ENCODE measurements at places on chromosomes 6 and 20. TPM values are rescaled to one million over a fixed set of nuclear protein-coding genes. Genes with fewer than 3 reads are reported as not detected.

FRK gene
- total RNA-seq, result 5.1 TPM

SNX9 gene
- 50.9 TPM for total RNA-seq

CABLES2 gene
- 5.0 TPM for total RNA-seq

NKAPL gene
- 1.1 TPM for total RNA-seq

FAM83C gene
- total RNA-seq, result not detected

PXDC1 gene
- 15.7 TPM for total RNA-seq

GRCh38 chr6:99514089-99514488 lies 1.1 kb downstream of the USP45 start:
- H3K36me3 ChIP-seq, result no peaks in the 10 kb centered on the region
- peaks cover 14% of the 10 kb centered on the region for H3K4me1 ChIP-seq
- no peak overlapping the region for H3K4me3 ChIP-seq
- no peaks in the 10 kb centered on the region for H3K27me3 ChIP-seq
- no peak for DNase-seq

DNA sequence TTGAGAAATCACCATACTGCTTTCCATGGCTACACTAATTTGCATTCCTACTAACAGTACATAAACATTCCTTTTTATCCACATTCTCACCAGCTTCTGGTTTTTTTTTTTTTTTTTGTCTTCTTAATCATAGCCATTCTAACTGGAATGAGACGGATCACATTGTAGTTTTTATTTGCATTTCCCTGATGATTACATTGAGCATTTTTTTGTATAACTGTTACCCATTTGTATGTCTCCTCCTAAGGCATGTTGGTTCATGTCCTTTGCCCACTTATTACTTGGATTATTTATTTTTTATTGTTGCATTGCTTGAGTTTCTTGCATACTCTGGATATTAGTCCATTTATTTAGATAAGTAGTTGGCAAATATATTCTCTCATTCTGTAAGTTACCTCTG lies 258.0 kb downstream of the MEI4 start:
- H3K36me3 ChIP-seq, result no peaks in the 10 kb centered on the region
- H3K27me3 ChIP-seq, result no peaks in the 10 kb centered on the region

DNA sequence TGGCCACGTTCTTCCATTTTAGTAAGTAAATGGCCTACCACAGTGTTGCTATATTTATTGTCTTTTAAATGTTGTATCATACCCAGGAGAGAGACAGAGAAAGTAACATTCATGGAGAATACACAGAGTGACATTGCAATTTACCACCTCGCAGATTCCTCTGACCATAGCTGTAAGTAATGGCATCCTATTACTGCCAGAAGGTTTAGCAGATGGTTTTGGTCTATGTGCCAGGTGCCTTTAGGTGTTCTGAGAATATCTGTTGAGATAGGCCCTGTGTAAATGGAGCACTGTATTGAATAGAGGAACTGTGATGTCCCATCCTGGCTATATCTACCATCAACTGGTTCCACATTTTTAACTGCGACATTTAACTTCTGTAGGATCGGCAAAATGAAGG lies 559.6 kb downstream of the KIF16B start:
- no peak overlapping the region for H3K27ac ChIP-seq
- H3K4me3 ChIP-seq, result no peak overlapping the region
- H3K36me3 ChIP-seq, result no peaks in the 10 kb centered on the region
- no peaks in the 10 kb centered on the region for H3K4me1 ChIP-seq
- DNase-seq, result no peak

GRCh38 chr20:12695937-12696336 lies 312.8 kb upstream of the SPTLC3 start:
- no peak overlapping the region for H3K27ac ChIP-seq
- no peaks in the 10 kb centered on the region for H3K27me3 ChIP-seq
- DNase-seq, result no peak
- no peaks in the 10 kb centered on the region for H3K4me1 ChIP-seq
- no peak overlapping the region for H3K4me3 ChIP-seq

DNA sequence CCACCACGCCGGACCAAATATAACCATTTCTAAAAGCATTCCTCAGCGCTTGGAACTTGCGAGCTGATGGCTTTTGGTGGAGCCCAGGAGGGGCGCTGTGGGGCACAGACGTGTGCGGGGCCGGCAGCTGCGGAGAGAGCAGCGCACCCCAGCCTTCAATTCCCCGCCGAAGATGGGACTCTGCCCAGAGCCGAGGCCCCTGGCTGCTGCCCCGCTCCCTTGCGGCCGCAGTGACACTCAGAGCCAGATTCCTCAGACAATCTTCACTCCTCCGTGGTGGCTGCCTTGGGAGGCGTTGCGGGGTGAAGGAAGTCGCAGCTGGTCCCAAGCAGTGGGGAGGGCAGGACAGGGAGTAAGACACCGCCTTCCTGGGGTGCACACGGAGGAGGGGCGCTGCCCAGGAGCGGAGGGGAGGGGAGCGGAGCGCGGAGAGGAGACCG lies 87.7 kb downstream of the TMEM242 start:
- no peak overlapping the region for H3K27ac ChIP-seq
- DNase-seq, result peak; percentile 50
- H3K27me3 ChIP-seq, result no peaks in the 10 kb centered on the region
- peaks cover 6% of the 10 kb centered on the region for H3K4me1 ChIP-seq

GRCh38 chr20:35065181-35065580 lies 27.4 kb downstream of the TRPC4AP start:
- no peaks in the 10 kb centered on the region for H3K36me3 ChIP-seq
- no peaks in the 10 kb centered on the region for H3K27me3 ChIP-seq
- no peak for DNase-seq
- H3K4me3 ChIP-seq, result no peak overlapping the region

DNA sequence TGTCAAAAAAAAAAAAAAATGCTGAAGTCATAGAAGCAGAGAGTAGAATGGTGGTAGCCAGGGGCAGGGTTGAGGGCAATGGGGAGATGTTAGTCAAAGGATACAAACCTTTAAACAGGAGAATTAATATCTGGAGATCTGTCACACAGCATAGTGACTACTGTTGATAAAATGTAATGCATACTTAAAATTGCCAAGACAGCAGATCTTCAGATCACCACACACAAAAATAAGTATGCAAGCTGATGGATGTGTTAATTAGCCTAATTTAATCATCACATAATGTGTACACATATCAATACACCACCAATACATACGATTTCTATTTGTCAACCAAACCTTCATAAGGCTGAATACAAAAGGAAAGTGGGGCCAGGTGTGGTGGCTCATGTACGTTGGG lies 83.5 kb upstream of the PHACTR3 start:
- no peak overlapping the region for H3K4me3 ChIP-seq
- H3K36me3 ChIP-seq, result no peaks in the 10 kb centered on the region
- DNase-seq, result no peak
- no peaks in the 10 kb centered on the region for H3K4me1 ChIP-seq
- H3K27ac ChIP-seq, result no peak overlapping the region
